ENCODE measurements at places on chromosomes 16 and 17. TPM values are rescaled to one million over a fixed set of nuclear protein-coding genes. Genes with fewer than 3 reads are reported as not detected.

The CLEC3A gene
- total RNA-seq = not detected

The FN3K gene
- total RNA-seq = 9.1 TPM

The SCNN1B gene
- 0.14 TPM for total RNA-seq

The CA5A gene
- not detected for total RNA-seq

The DPEP3 gene
- not detected for total RNA-seq

The MT1H gene
- total RNA-seq = not detected

The EFCAB13 gene
- 1.9 TPM for total RNA-seq
